Motor neuron (in vitro differentiated cells): ENCODE measurements at places on chromosomes 16 and 17.

GRCh38 chr16:10314811-10315210 lies 71.0 kb upstream of the ATF7IP2 start:
- ATAC-seq: no peak

DNA sequence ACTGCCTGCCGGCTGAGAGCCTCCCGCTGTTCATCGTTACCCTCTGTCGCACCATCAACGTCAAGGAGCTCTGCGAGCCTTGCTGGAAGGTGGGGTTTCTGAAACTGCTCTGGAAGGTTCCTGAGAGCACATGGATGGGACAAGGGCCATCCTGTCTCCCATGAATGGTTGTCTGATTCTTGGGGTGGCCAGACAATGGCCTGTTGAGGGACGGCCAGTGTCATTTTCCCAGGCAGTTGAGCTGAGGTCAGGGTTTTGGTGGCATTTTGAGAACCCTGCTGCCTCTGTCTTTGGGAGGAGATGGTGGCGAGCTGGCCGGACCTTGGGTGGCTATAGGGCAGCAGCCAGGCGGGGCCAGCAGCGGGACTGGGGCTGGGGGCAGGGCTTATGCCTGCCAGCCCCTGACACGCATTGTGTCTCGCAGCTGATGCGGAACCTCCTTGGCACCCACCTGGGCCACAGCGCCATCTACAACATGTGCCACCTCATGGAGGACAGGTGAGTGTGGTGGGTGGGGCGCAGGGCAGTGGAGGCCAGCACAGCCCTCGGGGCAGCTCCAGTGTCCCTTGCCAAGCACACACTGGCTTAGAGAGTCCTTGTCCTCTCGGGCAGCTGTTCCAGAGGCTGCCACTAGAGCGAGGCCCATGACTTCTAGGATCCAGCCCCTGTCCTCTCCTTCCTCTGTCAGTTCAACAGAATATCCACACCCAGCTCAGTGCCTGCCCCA lies 9.1 kb downstream of the TSC2 start:
- peak; percentile 31 for ATAC-seq

GRCh38 chr17:81995463-81996231 lies 18.2 kb downstream of the ASPSCR1 start:
- ATAC-seq: no peak

DNA sequence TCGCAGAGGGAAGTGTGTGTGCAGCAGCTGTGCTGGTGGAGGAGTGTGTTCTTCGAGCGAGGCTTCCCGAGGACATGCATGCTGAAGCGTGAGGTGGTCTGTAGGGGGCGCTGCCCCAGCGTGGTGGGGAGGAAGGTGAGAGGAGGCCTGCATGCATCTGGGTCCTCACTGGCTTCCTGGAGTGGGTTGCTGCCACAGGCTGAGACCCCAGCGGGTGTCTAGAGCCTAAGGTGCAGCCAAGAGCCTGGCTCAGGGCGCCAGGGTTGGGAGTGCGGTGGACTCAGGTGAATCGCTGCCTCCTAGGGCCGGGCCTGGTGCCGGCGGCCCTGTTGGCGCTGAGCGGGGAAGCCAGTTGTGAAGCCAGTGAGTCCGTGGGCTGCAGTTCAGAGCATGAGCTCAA lies 7.5 kb upstream of the HSD3B7 start:
- ATAC-seq: peak; percentile 18

GRCh38 chr17:76866774-76867577 lies 1.2 kb upstream of the MGAT5B start:
- peak; percentile 69 for ATAC-seq

- no peak for ATAC-seq
Measured at GRCh38 chr17:80292521-80292971, 31.9 kb downstream of the RNF213 start.

DNA sequence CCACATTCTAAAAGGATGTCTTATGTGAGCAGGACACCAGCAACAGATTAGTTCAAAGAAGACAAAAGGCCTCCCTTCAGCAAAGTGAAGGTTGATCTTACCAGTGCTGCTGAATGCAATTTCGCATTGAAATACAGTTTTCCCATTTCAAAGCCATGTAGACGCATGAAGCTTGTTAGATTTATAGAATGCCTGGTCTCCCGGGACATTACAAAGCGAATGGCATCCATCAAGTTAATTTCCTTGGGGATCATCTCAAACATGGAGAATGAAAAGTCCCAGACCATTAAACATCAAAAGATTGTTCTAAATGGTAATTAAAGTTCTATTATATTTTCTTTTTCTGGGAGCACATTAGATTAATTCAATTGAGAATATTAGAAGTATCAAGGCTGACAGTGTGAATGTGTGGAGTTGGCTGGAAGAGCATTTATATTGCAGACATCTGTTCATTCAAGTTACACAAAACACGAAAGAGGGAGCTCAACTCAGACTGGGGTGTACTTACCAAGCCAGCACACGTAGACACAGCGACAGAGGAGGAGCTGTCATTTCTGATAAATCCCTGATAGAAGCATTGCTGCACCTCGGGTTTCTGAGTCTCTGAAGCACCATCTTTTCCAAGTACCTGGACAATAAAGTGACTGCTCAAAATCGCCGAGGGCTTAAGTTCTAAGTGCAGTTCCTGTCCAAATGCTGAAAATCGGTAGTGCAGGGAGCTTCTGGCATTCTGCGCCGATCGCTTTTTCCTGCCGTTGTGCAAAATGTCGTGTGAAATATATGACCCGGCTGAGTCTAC lies 3.8 kb downstream of the ADAMTS18 start:
- ATAC-seq: peak; percentile 52

DNA sequence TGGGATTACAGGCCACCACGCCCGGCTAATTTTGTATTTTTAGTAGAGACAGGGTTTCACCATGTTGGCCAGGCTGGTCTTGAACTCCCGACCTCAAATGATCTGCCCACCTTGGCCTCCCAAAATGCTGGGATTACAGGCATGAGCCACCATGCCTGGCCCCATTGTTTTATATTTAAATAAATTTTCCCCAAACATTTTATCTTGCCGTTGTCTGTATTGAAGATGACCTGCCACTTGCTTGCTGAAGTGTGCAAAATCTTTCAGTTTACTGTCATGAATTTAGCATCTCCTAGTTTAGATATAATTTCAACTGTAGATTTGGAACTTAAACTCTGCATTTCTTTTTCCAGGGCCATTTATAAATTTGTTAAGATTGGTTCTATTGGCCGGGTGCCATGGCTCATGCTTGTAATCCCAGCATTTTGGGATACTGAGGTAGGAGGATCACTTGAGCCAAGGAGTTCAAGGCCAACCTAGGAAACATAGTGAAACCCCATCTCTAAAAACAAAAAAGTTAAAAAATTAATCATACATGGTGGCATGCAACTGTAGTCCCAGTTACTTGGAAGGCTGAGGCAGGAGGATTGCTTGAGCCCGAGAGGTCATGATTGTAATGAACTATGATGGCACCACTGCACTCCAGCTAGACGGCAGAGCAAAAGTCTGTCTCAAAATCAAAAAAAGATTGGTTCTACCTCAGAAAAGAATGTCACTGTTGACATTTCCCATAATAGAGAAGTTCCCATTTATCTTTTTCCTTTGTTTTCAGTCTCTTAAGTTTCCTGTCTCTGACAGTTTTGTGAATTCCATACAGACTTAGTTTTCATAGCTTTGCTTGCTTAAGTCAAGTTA lies 84.4 kb downstream of the VMP1 start:
- ATAC-seq: no peak

DNA sequence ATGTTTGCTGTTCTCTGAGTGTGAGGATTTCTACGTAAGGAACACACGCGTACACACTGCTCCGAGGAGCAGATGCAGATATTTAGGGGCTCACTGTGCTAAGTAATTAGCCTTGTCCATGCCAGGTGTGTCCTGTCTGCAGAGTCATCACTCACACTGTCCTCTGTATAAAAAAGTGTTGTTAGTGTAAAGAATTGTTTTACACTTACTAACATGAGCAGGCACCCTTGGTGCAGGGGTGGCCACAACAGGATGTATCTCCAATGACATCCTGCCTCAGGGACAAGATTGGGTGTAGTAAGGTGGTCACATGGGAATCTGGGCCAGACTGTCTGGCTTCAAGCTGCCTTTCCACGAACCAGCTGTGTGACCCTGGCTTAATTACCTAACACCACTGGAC lies 63.9 kb downstream of the NDEL1 start:
- no peak for ATAC-seq

DNA sequence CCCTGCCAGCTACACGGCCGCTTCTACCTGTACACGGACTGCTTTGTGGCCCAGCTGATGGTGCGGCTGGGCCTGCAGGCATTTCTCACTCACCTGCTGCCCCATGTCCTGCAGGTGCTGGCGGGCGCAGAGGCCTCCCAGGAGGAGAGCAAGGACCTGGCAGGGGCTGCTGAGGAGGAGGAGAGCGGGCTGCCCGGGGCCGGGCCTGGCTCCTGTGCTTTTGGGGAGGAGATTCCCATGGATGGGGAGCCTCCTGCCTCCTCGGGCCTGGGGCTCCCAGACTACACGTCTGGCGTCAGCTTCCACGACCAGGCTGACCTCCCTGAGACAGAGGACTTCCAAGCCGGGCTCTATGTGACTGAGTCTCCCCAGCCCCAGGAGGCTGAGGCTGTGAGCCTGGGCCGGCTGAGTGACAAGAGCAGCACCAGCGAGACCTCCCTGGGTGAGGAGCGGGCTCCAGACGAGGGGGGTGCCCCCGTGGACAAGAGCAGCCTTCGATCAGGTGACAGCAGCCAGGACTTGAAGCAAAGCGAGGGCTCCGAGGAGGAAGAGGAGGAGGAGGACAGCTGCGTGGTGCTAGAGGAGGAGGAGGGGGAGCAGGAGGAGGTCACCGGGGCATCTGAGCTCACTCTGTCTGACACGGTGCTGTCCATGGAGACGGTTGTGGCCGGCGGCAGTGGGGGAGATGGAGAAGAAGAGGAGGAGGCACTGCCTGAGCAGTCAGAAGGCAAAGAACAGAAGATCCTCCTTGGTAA lies 3.5 kb downstream of the WDR81 start:
- no peak for ATAC-seq

DNA sequence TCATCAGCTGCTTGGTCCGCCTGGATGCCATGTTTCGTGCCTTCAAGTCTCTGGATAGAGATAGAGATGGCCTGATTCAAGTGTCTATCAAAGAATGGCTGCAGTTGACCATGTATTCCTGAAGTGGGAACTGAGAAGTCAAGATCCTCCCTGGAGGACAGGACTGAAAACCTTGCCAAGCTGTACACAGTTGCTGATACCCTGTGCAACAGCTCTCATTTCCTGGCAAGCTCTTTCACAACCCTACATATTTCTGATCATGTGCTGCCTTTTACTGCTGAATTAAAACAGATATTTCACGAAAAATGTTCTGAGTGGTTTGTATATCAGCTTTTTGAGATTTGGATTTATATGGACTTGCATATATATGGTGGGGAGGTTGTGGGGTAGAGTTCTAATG lies 898 bp downstream of the CAPNS2 start:
- peak; percentile 75 for ATAC-seq

- ATAC-seq: peak; percentile 56
Measured at GRCh38 chr16:57834936-57835335, 32.6 kb upstream of the KIFC3 start.

DNA sequence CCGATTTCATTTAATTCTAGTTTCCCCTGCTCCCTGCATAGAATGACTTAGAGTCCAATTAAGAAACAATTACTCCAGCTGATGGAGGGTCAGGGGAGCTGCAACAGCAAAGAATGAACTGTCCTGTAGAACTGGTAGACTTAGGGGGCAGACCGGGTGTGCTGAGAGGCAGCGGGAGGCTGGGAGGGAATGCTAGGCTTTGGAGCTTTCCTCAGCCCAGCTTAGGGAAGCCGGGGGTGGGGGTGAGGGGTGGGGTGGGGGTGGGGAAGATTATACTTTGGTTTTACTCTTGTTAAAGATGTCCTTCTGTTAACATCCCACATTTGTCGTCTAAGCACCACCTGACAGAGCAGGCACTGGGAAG lies 458.6 kb upstream of the ASIC2 start:
- ATAC-seq: no peak

DNA sequence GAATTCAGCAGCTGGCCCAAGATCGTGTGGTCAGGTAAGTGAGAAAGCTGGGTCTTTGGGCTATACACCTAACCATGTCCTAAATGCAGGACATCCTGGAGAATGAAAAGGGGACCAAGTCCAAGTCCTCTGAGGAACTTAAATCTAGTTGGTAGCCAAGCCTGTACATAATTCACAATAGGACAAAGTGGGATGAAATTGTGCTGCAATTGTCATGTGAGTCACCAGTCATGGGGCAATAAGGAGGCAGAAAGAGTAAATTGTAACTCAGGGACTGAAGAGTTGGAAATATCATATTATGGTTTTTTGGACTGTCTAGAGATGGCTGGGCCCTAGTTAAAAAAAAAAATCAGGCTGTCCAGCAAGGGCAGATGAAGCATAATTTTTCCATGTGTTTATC lies 202.6 kb downstream of the CYLD start:
- ATAC-seq: peak; percentile 18

GRCh38 chr17:65175952-65176351 lies 38.8 kb downstream of the RGS9 start:
- no peak for ATAC-seq

GRCh38 chr17:79485991-79486390 lies 124.9 kb downstream of the RBFOX3 start:
- no peak for ATAC-seq

DNA sequence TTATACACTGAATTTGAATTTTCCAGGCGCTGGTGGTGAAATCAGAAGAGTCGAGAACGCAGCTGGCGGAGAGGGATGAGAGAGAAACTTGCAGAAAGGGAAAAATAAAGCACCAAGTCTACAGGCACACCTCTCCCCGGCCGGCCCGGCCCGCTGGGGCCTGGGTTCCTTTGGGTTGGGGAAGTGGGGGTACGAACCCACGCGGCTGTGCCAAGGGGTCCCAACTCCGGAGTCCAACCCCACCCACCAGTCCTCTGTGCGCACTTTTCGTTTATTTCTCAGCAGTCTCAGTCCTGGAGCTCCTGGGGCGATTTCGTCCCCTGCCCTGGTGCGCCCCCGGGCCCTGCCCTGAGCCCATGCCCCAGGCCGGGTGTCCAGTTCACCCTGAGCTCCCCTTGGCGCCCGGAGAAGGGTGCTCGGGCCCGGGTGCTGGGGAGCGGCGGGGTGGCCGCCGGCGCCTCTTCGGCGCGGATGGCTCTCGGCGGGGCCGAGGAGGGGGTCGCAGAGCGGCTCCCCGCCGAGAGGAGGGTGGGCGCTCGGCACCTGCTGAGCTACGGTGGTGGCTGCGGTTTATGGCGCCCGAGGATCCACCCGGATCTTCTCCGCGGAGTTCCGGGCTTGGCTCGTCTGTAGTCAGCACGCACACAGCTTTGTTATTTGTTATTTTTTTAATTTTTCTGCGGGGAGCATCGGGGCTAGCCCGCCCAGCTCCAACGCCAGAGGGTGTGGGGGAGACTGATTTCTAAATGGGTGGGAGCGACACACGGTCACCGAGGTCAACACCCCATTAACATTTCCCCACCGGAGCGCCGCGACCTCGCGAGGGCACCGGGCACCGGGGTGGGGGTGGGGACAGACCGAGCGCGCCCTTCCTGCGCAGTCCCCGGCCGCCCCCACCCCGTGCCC lies 15.7 kb upstream of the CBX8 start:
- ATAC-seq: peak; percentile 12

- peak; percentile 90 for ATAC-seq
Measured at GRCh38 chr16:54446639-54447038, 160.1 kb upstream of the IRX3 start.
